ENCODE measurements at places on chromosomes 13 and 19. TPM values are rescaled to one million over a fixed set of nuclear protein-coding genes. Genes with fewer than 3 reads are reported as not detected.

Gene SMIM44
- not detected for polyA plus RNA-seq

Gene FGF22
- polyA plus RNA-seq = not detected

DNA sequence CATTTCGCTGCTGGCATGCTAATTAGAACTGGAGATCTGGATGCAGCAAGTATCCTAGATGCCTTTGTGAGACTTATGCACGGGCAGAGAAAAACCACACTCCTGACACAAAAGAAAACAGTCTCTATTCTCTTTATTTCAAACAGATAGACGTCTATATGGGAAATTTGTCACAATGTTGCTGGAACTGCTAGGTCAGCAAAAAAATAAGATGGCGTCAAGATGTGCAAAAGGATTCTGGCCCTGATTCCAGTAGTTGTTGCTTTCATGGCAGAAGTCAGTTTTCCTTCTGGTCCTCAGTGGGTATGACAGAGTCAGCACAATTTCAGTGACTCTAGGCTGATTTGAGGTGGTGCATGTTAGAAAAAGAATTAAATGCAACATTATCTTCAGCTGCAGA, 1068.0 kb downstream of the SLITRK5 start:
- DNase-seq = no peak
- no peak overlapping the region for H3K27ac ChIP-seq
- H3K4me3 ChIP-seq = no peak overlapping the region
- H3K36me3 ChIP-seq = no peaks in the 10 kb centered on the region
- no peaks in the 10 kb centered on the region for H3K4me1 ChIP-seq

DNA sequence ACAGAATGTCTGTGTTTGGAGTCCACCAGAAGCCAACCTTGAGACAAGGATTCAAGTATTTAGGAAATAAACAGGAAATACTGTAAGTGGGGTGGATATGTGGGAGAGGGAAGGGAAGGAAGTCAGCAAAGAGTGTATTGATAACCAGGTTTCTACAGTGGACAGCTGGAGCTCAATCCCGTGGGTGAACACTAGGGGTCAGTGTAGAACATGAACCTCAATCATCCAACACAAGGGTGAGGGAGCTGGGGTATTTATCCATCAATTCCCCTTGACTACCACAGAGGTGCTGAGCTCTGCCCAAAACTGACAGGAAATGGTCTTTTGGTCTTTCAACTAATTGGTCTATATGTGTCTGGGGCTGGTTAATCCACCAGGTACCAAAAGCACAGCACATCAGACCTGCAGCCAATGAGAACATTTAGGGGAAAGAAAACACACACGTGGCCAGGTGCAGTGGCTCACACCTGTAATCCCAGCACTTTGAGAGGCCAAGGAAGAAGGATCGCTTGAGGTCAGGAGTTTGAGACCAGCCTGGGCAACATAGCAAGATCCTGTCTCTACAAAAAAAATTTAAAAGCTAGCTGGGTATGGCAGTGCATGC, 5.6 kb upstream of the SYDE1 start:
- DNase-seq = peak; percentile 28
- H3K4me3 ChIP-seq = no peak overlapping the region
- H3K27me3 ChIP-seq = no peaks in the 10 kb centered on the region
- H3K36me3 ChIP-seq = no peaks in the 10 kb centered on the region
- no peaks in the 10 kb centered on the region for H3K4me1 ChIP-seq
- H3K27ac ChIP-seq = no peak overlapping the region

DNA sequence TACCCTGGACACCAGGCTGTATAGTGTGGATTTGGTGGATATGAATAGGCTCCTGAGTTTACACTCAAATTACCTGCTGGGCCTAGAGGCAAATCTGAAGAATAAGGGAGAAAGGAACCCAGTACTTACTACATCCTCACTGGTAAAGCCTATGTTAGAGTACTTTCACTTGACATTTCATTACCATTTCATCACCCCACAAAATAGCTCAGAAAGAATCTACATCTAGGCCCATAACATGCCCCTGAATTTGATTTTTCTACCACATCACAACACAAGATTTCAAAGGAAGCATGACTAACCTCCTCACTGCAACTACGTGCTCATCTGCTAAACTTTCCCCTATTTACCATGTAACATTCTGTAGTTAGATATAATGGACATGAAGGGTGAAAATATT, 43.3 kb downstream of the VWA8 start:
- H3K27me3 ChIP-seq = no peaks in the 10 kb centered on the region
- no peak overlapping the region for H3K27ac ChIP-seq
- no peaks in the 10 kb centered on the region for H3K36me3 ChIP-seq
- peaks cover 23% of the 10 kb centered on the region for H3K4me1 ChIP-seq

- no peak overlapping the region for H3K27ac ChIP-seq
- peaks cover 16% of the 10 kb centered on the region for H3K4me1 ChIP-seq
- H3K36me3 ChIP-seq = peaks cover 1% of the 10 kb centered on the region
- no peaks in the 10 kb centered on the region for H3K27me3 ChIP-seq
- DNase-seq = no peak
Observed at GRCh38 chr13:51765142-51765515, 38.8 kb downstream of the DHRS12 start.

GRCh38 chr13:21413013-21413412, 46.1 kb downstream of the ZDHHC20 start:
- H3K27me3 ChIP-seq = no peaks in the 10 kb centered on the region
- no peak overlapping the region for H3K4me3 ChIP-seq
- H3K27ac ChIP-seq = no peak overlapping the region
- H3K36me3 ChIP-seq = peaks cover 21% of the 10 kb centered on the region

All from CD8-positive, alpha-beta memory T cell (primary cell).